ENCODE measurements at places on chromosomes 1 and 21. TPM values are rescaled to one million over a fixed set of nuclear protein-coding genes. Genes with fewer than 3 reads are reported as not detected.

Gene NUDC
- total RNA-seq: 36.2 TPM

Gene S100A8
- 22.4 TPM for total RNA-seq

- no peak for DNase-seq
Observed at GRCh38 chr1:87887100-87887499, 558.4 kb downstream of the LMO4 start.

- DNase-seq: no peak
Observed at GRCh38 chr21:41901099-41901498, 22.0 kb upstream of the PRDM15 start.

- no peak for DNase-seq
Observed at GRCh38 chr1:49197081-49197480, 420.4 kb upstream of the BEND5 start.

- DNase-seq: peak; percentile 95
Observed at GRCh38 chr1:25549273-25550154, 6.1 kb downstream of the LDLRAP1 start.

Data from mucosa of descending colon (tissue), 3 donors.